ENCODE measurements at places on chromosomes 3 and 15. TPM values are rescaled to one million over a fixed set of nuclear protein-coding genes. Genes with fewer than 3 reads are reported as not detected.

The GCSAM gene
- total RNA-seq = 16.0 TPM

The NGLY1 gene
- 127 TPM for total RNA-seq

The CNTN6 gene
- total RNA-seq = not detected

The ROBO2 gene
- total RNA-seq = not detected

GRCh38 chr15:89150762-89151664 lies 62.8 kb downstream of the ABHD2 start:
- no peak overlapping the region for H3K27ac ChIP-seq
- H3K4me1 ChIP-seq = no peaks in the 10 kb centered on the region
- no peak for DNase-seq
- H3K36me3 ChIP-seq = peaks cover 39% of the 10 kb centered on the region

DNA sequence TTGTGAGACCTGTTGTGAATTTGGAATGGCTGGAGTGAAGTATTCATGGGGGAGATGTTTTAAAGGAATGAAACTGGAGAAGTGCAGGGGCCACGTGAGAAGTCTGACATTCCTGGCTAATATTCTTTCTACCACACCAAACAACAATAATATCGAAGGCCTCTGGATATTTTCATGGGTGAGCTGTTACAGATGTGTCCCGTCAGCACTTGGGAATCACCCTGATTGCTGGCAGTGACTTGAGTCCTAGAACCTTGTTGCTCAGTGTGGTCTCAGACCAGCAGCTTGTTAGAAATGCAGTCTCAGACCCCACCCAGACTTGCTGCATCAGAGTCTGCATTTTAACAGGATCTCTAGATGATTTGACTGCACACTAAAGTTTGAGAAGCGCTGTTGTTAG lies 113.8 kb downstream of the ITPR1 start:
- no peak overlapping the region for H3K4me3 ChIP-seq
- no peak for DNase-seq

GRCh38 chr15:49926740-49927139 lies 192.3 kb downstream of the ATP8B4 start:
- DNase-seq = no peak
- no peak overlapping the region for H3K4me3 ChIP-seq
- no peak overlapping the region for H3K27ac ChIP-seq
- no peaks in the 10 kb centered on the region for H3K4me1 ChIP-seq

- peaks cover 27% of the 10 kb centered on the region for H3K4me1 ChIP-seq
- H3K36me3 ChIP-seq = peaks cover 2% of the 10 kb centered on the region
- no peak overlapping the region for H3K4me3 ChIP-seq
- DNase-seq = no peak
- H3K27me3 ChIP-seq = peaks cover 15% of the 10 kb centered on the region
Measured at GRCh38 chr15:66912001-66912400, 153.4 kb upstream of the SMAD3 start.

DNA sequence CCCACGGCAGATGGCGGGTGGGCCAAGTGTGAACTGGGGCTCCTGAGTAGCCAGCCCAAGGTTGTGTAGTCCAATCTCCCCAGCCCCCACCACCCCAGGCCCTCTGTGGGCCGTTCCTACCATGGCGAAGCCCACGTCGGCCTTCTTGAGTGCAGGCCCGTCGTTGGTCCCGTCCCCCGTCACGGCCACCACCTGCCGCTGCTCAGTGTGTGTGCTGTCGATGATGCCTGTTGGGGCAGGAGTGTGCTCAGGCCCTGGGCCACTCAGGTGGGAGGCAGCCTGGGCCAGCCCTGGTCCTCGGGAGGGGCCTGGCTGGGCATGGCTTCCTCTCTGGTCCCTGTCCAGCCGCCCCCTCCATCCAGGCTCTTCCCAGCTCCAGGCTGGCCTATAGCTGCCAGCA lies 25.0 kb upstream of the SEC13 start:
- no peaks in the 10 kb centered on the region for H3K36me3 ChIP-seq
- H3K27me3 ChIP-seq = peaks cover 2% of the 10 kb centered on the region
- peaks cover 5% of the 10 kb centered on the region for H3K4me1 ChIP-seq
- H3K4me3 ChIP-seq = no peak overlapping the region

- H3K27me3 ChIP-seq = no peaks in the 10 kb centered on the region
- no peak overlapping the region for H3K4me3 ChIP-seq
- H3K36me3 ChIP-seq = no peaks in the 10 kb centered on the region
- no peak overlapping the region for H3K27ac ChIP-seq
- peaks cover 49% of the 10 kb centered on the region for H3K4me1 ChIP-seq
- DNase-seq = no peak
Measured at GRCh38 chr3:101944308-101944707, 95.0 kb downstream of the NFKBIZ start.

- no peak overlapping the region for H3K27ac ChIP-seq
- no peaks in the 10 kb centered on the region for H3K36me3 ChIP-seq
- DNase-seq = no peak
Measured at GRCh38 chr3:161977063-161977462, 480.5 kb downstream of the OTOL1 start.

DNA sequence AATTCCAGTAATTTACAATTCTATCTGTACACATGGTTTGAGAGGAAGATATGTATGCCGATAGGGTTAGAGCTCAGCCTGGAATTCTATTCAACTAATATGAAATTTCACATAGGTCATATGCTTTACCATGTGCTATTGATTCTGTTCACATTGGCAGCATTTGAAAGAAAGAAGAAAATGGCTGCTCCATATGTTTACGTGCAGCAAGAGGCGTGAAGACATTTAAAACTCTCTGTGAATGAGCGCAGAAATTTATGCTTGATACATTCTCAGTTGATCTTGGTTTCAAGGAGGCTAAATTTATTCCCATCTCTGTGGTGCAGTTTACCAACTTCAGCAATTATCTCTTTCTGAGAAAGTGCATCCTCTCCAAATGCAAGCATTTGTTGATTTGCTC lies 478.9 kb downstream of the CNTN4 start:
- H3K27me3 ChIP-seq = no peaks in the 10 kb centered on the region
- no peaks in the 10 kb centered on the region for H3K36me3 ChIP-seq
- H3K27ac ChIP-seq = no peak overlapping the region
- H3K4me1 ChIP-seq = no peaks in the 10 kb centered on the region
- no peak overlapping the region for H3K4me3 ChIP-seq

DNA sequence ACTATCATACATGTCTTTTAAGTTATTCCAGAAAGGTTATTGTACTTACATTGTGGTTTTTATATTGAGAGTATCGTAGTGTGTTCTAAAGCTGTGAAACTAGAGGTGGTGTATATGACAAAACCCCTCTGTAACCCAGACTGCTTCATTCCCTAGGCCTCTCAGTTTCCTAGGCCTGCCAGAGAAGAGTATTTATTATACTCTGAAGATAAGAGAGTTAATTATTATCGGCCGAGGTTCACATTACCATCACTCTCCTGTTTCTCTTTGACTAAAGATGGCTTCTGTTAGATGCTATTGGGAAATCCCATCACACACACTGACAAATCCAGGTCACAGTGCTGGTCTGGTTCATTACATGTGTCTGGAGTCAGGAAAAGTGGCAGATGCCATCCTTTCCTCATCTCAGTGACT lies 20.5 kb downstream of the EXOSC7 start:
- DNase-seq = no peak
- H3K4me1 ChIP-seq = peaks cover 4% of the 10 kb centered on the region
- no peaks in the 10 kb centered on the region for H3K27me3 ChIP-seq
- H3K27ac ChIP-seq = peak overlapping the region; percentile 8

DNA sequence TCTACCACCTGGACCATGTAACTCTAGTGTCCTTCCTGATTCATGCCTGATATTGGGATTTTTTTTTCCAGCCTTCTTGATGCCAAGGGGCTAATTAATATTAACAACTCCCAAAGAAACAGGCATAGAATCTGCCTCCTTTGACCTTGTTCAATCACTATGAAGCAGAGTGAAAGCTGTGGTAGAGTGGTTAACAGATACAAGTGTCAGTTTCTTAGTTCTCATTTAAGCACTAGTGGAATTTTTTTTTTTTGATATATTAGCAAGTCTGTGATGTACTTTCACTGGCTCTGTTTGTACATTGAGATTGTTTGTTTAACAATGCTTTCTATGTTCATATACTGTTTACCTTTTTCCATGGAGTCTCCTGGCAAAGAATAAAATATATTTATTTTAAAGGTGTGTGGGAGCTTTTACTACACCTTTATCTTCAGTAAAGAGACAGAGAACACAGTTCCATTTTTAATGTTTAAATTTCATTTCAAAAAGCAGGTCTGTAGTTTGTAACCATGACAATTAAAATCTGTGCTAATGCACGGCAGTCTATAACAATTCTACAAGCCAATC lies 67.1 kb downstream of the TOP2B start:
- H3K4me3 ChIP-seq = no peak overlapping the region

GRCh38 chr3:94301366-94301765 lies 238.5 kb downstream of the NSUN3 start:
- no peaks in the 10 kb centered on the region for H3K27me3 ChIP-seq
- H3K27ac ChIP-seq = no peak overlapping the region
- H3K4me3 ChIP-seq = no peak overlapping the region
- H3K4me1 ChIP-seq = no peaks in the 10 kb centered on the region
- H3K36me3 ChIP-seq = no peaks in the 10 kb centered on the region

- H3K27me3 ChIP-seq = no peaks in the 10 kb centered on the region
- no peaks in the 10 kb centered on the region for H3K36me3 ChIP-seq
- H3K4me3 ChIP-seq = no peak overlapping the region
- H3K27ac ChIP-seq = no peak overlapping the region
- H3K4me1 ChIP-seq = no peaks in the 10 kb centered on the region
Measured at GRCh38 chr15:39056357-39056756, 491.7 kb upstream of the RASGRP1 start.

GRCh38 chr3:122392868-122393844 lies 9.2 kb downstream of the FAM162A start:
- H3K27me3 ChIP-seq = no peaks in the 10 kb centered on the region
- no peak overlapping the region for H3K4me3 ChIP-seq
- peaks cover 4% of the 10 kb centered on the region for H3K36me3 ChIP-seq

DNA sequence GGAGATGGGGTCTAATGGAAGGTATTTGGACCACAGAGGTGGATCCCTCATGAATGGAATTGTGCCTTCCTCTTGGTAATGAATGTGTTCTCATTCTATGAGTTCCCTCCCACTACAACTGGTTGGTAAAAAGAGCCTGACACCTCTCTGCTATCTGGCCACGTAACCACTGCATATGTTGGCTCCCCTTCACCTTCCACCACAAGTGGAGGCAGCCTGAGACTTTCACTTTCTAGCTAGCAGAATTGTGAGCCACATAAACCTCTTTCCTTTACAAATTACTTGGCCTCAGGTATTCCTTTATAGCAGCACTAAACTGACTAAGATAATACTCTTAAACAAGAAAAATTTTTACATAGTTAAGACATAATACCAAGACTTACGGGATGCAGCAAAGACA lies 155.3 kb downstream of the NR1I2 start:
- no peak overlapping the region for H3K4me3 ChIP-seq
- peaks cover 20% of the 10 kb centered on the region for H3K4me1 ChIP-seq
- peaks cover 24% of the 10 kb centered on the region for H3K36me3 ChIP-seq
- no peak for DNase-seq
- no peaks in the 10 kb centered on the region for H3K27me3 ChIP-seq
- no peak overlapping the region for H3K27ac ChIP-seq

DNA sequence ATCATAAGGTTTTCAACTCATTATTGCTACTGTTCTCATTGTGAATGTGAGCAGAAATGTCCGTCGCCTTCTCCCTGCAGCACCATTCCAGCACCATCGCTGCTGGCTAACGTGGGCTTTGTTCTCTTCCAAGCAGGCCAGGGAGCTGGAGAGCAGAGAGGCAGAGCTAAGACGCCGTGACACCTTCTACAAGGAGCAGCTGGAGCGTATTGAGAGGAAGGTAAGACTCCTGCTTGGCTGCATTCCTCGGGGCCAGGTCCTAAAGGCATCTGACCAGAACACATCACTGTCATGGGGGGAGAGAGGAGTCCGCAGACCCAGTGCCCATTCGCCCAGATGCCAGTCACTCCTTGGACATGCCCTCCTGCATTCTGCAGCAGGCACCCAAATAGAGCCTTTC lies 130.4 kb upstream of the PLXNA1 start:
- H3K4me3 ChIP-seq = no peak overlapping the region
- H3K4me1 ChIP-seq = no peaks in the 10 kb centered on the region
- no peaks in the 10 kb centered on the region for H3K27me3 ChIP-seq
- H3K27ac ChIP-seq = no peak overlapping the region
- no peak for DNase-seq
